ENCODE measurements at places on chromosomes 13 and 19. TPM values are rescaled to one million over a fixed set of nuclear protein-coding genes. Genes with fewer than 3 reads are reported as not detected.

DNA sequence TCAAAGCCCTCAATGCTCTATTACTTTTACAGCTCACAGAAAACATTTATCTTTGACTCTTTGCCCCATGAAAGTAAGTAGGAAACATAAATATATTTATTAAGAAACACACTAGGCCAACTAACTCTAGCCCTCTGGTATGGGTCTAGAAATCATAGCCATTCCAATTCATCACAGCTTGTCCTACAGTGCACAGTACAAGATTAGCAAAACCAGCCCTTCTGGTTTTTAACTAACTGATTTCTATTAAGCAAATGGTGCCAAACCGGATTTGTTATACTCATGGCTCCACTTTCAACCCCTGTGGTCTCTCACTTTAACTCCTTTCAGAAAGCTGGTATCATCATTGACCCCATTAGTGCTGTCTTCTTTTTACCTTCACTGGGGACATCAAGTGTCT, 5.6 kb upstream of the LRRC63 start:
- no peak for DNase-seq
- no peaks in the 10 kb centered on the region for H3K27me3 ChIP-seq
- peaks cover 7% of the 10 kb centered on the region for H3K36me3 ChIP-seq
- peaks cover 56% of the 10 kb centered on the region for H3K4me1 ChIP-seq

DIAPH3 gene
- 22.5 TPM for total RNA-seq

DNA sequence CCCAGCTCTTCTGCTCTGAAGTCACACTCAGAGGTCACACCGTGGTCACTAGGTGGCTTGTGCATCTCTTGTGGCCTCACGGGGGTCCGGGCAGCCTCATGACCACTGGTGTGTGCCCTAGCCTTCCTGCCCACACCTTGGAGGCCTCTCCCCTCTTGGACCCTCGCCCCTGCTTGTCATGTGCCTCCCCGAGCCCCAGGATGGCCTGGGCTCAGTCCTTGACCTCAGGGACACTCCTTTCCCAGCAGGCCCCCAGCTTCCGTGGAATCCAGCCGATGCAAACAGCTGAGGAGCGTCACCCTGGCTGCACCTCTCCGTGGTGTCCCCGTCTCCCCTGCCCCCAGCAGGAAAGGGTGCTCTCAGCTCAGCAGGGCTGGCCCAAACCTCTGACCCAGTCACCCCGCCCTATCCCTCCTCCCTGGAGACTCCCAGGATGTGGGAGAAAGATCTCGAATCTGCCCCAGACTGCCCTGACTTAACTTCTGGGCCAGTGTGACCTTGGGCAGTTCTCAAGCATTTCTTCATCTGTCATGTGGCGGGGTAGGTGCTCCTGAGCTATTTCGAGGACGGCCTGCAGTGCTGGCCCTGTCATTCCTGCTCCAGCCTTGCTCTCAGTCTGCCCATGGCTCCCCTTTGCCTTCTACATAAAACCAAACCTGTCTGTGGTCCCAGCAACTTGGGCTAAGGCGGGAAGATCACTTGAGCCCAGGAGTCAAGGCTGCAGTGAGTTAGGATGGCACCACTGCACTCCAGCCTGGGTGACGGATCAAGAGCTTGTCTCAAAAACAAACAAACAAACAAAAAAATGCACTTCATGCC, 4.6 kb upstream of the SLC25A42 start:
- peaks cover 2% of the 10 kb centered on the region for H3K36me3 ChIP-seq
- H3K4me3 ChIP-seq = no peak overlapping the region
- H3K4me1 ChIP-seq = peaks cover 13% of the 10 kb centered on the region
- no peak for DNase-seq
- no peaks in the 10 kb centered on the region for H3K27me3 ChIP-seq
- H3K27ac ChIP-seq = no peak overlapping the region

- peaks cover 44% of the 10 kb centered on the region for H3K4me1 ChIP-seq
- H3K27me3 ChIP-seq = peaks cover 44% of the 10 kb centered on the region
Measured at GRCh38 chr19:16897029-16897855, 8.4 kb downstream of the F2RL3 start.

ZNF586 gene
- 26.8 TPM for total RNA-seq

- H3K27me3 ChIP-seq = no peaks in the 10 kb centered on the region
- peaks cover 58% of the 10 kb centered on the region for H3K36me3 ChIP-seq
- DNase-seq = no peak
- H3K4me1 ChIP-seq = peaks cover 4% of the 10 kb centered on the region
Measured at GRCh38 chr13:98014766-98015165, 61.3 kb downstream of the IPO5 start.

GRCh38 chr13:30829145-30829832, 76.8 kb upstream of the MEDAG start:
- H3K4me1 ChIP-seq = peaks cover 15% of the 10 kb centered on the region
- H3K27ac ChIP-seq = no peak overlapping the region
- no peaks in the 10 kb centered on the region for H3K36me3 ChIP-seq
- peaks cover 6% of the 10 kb centered on the region for H3K27me3 ChIP-seq
- DNase-seq = no peak
- H3K4me3 ChIP-seq = no peak overlapping the region

DNA sequence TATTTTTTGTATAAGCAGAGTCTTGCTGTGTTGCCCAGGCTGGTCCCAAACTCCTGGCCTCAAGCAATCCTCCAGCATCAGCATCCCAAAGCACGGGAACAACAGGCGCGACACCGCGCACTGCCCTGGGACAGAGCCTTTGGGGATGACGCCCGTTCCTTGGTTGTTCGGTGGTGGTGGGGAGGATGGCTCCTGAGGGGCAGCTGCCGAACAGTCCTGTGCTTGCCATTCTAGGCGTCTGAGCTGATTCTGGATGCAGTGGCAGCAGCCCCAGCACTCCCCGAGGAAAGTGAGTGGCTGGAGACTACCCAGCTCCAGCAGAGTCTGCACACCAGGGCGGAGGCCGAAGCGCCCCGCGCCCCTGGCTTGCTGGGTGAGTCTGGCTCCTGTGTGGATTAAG, 6.8 kb upstream of the ZNF135 start:
- no peak overlapping the region for H3K27ac ChIP-seq
- no peaks in the 10 kb centered on the region for H3K4me1 ChIP-seq
- H3K36me3 ChIP-seq = peaks cover 14% of the 10 kb centered on the region
- H3K4me3 ChIP-seq = no peak overlapping the region
- no peaks in the 10 kb centered on the region for H3K27me3 ChIP-seq

FXYD3 gene
- total RNA-seq = not detected

KIR2DL1 gene
- not detected for total RNA-seq

DNA sequence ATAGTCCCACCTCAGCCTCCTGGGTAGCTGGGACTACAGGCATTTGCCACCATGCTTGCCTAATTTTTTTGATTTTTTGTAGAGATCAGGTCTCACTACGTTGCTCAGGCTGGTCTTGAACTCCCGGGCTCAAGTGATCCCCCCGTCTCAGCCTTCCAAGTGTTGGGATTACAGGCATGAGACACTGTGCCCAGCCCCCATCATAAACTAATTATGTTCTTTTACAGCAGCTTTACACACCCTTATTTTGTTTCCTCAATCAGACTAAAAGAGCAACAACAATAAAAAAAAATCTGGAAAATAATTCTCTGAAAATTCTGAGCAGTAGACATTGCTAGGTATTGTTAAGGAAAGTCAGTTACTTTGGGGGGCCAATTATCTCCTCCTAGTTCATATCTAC, 35.7 kb downstream of the STARD13 start:
- H3K4me3 ChIP-seq = no peak overlapping the region
- no peak for DNase-seq
- H3K27me3 ChIP-seq = no peaks in the 10 kb centered on the region
- no peaks in the 10 kb centered on the region for H3K4me1 ChIP-seq
- no peaks in the 10 kb centered on the region for H3K36me3 ChIP-seq

DNA sequence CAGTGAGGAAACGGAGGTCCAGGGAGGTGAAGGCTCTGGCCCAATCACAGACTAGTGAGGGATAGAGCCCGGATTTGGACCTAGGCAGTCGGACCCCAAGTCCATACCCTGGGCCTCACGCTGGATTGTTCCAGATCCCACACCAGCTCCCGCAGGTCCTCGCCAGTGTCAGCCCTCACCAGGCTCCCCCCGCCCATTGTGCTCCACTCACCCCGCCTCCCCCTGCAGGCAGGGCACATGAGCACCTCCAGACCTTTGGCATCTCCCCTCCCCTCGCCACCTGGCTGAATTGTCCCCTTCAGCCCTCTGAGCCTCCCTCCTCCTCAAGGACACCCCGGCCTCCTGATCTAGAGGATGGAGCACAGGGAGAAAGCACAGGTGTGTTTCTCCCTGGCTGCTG, 152.4 kb downstream of the KATNAL1 start:
- H3K4me1 ChIP-seq = peaks cover 79% of the 10 kb centered on the region
- H3K36me3 ChIP-seq = no peaks in the 10 kb centered on the region
- H3K27me3 ChIP-seq = no peaks in the 10 kb centered on the region
- no peak overlapping the region for H3K4me3 ChIP-seq
- DNase-seq = no peak
- H3K27ac ChIP-seq = peak overlapping the region; percentile 48

GRCh38 chr19:32131005-32131404, 214.4 kb upstream of the ZNF507 start:
- no peak overlapping the region for H3K4me3 ChIP-seq
- H3K36me3 ChIP-seq = no peaks in the 10 kb centered on the region
- H3K27me3 ChIP-seq = no peaks in the 10 kb centered on the region
- H3K27ac ChIP-seq = no peak overlapping the region
- no peaks in the 10 kb centered on the region for H3K4me1 ChIP-seq

- H3K4me1 ChIP-seq = no peaks in the 10 kb centered on the region
- H3K27ac ChIP-seq = no peak overlapping the region
- no peaks in the 10 kb centered on the region for H3K27me3 ChIP-seq
- DNase-seq = no peak
- H3K36me3 ChIP-seq = no peaks in the 10 kb centered on the region
- H3K4me3 ChIP-seq = no peak overlapping the region
Measured at GRCh38 chr13:96782186-96782585, 212.1 kb downstream of the OXGR1 start.

PGLYRP2 gene
- total RNA-seq = not detected

- no peaks in the 10 kb centered on the region for H3K36me3 ChIP-seq
- H3K27ac ChIP-seq = no peak overlapping the region
- no peaks in the 10 kb centered on the region for H3K4me1 ChIP-seq
Measured at GRCh38 chr13:33659466-33659865, 158.5 kb upstream of the RFC3 start.

KCNK6 gene
- total RNA-seq = 14.0 TPM

DNA sequence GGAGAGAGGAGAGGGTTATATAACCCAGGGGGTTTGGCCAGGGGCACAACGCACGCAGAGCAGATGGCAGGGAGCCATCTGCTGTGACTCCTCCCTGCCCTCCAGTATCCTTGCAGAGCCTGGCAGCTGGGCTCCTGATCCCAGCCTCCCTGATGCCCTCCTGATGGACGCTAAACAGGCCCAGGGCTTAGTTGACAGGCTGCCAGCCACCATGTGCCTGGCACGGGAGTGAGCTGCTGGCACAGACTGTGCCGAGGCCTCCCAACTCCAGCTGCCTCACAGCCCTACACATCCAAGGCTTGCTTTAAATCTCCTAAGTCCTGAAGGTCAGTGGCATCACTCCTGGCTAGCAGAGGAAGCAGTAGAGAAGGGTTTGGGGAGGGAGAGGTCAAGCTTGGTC, 16.7 kb downstream of the SYDE1 start:
- H3K4me3 ChIP-seq = peak overlapping the region; percentile 82
- peaks cover 25% of the 10 kb centered on the region for H3K4me1 ChIP-seq
- peaks cover 34% of the 10 kb centered on the region for H3K36me3 ChIP-seq
- no peaks in the 10 kb centered on the region for H3K27me3 ChIP-seq
- no peak for DNase-seq

- no peaks in the 10 kb centered on the region for H3K4me1 ChIP-seq
- no peak for DNase-seq
- no peak overlapping the region for H3K4me3 ChIP-seq
- H3K36me3 ChIP-seq = no peaks in the 10 kb centered on the region
- H3K27me3 ChIP-seq = no peaks in the 10 kb centered on the region
- no peak overlapping the region for H3K27ac ChIP-seq
Measured at GRCh38 chr19:16945364-16945714, 56.5 kb downstream of the F2RL3 start.

GRCh38 chr13:74978591-74978990, 503.4 kb downstream of the TBC1D4 start:
- no peak overlapping the region for H3K4me3 ChIP-seq
- H3K4me1 ChIP-seq = no peaks in the 10 kb centered on the region
- H3K27ac ChIP-seq = no peak overlapping the region
- no peaks in the 10 kb centered on the region for H3K27me3 ChIP-seq

DNA sequence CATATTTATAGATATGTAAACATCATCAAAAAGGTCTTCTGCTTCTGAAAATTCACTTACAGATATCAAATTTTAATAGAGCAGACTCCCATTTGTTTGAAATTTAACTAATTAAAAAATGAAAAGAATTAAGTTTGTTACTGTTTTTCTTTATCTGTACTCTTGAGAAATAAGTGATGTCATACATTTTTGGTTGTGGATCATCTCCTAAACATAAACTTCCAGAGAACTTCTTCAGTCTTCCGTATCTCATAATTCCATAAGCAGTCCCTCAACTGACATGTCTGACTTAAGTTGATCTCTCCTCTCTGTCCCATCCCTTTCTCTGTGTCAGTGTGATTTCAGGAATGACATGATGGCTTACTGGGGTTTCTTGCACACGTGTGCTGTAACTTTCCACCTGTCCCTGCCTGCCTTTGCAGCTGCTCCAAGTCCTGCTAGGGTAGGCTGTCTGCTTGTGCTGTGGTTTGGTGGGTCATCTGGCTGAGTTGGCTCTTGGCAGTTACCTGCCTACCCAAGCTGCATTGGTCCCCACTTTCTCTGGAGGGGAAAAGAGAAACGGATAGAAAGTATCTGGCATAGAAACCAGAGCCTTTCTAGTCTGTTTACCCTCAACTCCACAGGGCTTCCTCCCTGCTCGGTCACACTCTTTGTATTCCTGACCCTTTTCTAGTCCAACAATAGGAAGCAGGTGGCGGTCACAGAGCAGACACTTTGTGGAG, 127.1 kb downstream of the GGACT start:
- H3K27me3 ChIP-seq = no peaks in the 10 kb centered on the region
- no peak for DNase-seq
- H3K36me3 ChIP-seq = no peaks in the 10 kb centered on the region
- no peaks in the 10 kb centered on the region for H3K4me1 ChIP-seq

- peak within 1 kb of the TSS; percentile 74 for H3K4me3 ChIP-seq
- peak within 1 kb of the TSS; percentile 87 for H3K27ac ChIP-seq
- H3K4me1 ChIP-seq = peaks cover 3% of the 10 kb centered on the region
- peaks cover 15% of the 10 kb centered on the region for H3K36me3 ChIP-seq
Measured at GRCh38 chr19:23116802-23117571, at the start of gene ZNF730. TSS of gene ZNF730 (plus strand) at chr19:23117025. CDS start at chr19:23117174, 149 bp downstream.

GRCh38 chr19:8352134-8352827, 9.2 kb upstream of the KANK3 start:
- no peaks in the 10 kb centered on the region for H3K36me3 ChIP-seq
- no peak for DNase-seq
- peaks cover 17% of the 10 kb centered on the region for H3K27me3 ChIP-seq

DNMT1 gene
- total RNA-seq = 375 TPM

GRCh38 chr13:101838323-101838722, 385.8 kb downstream of the ITGBL1 start:
- no peaks in the 10 kb centered on the region for H3K4me1 ChIP-seq
- H3K27ac ChIP-seq = no peak overlapping the region
- no peaks in the 10 kb centered on the region for H3K36me3 ChIP-seq
- no peak for DNase-seq
